DND-41 (cell line): ENCODE measurements at places on chromosomes 2 and 18.

DNA sequence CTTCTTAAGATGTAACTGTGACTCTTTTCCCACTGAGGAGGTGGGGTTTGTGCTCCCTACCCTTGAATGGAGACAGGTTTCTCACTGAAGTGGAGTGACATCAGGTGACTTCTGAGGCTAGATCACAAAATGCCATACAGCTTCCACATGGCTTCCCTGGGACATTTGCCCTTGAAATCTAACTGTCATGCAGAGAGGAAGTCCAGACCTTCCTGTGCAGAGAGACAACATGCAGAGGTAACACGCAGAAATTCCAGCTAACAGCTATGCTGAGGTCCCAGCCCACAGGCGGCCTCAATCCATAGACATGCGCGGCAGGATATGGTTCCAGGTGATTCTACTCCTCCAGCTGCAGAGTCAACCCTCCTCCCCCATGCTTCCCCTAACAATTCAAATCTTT is 119.0 kb downstream of the TRIB2 start:
- DNase-seq = no peak

DNA sequence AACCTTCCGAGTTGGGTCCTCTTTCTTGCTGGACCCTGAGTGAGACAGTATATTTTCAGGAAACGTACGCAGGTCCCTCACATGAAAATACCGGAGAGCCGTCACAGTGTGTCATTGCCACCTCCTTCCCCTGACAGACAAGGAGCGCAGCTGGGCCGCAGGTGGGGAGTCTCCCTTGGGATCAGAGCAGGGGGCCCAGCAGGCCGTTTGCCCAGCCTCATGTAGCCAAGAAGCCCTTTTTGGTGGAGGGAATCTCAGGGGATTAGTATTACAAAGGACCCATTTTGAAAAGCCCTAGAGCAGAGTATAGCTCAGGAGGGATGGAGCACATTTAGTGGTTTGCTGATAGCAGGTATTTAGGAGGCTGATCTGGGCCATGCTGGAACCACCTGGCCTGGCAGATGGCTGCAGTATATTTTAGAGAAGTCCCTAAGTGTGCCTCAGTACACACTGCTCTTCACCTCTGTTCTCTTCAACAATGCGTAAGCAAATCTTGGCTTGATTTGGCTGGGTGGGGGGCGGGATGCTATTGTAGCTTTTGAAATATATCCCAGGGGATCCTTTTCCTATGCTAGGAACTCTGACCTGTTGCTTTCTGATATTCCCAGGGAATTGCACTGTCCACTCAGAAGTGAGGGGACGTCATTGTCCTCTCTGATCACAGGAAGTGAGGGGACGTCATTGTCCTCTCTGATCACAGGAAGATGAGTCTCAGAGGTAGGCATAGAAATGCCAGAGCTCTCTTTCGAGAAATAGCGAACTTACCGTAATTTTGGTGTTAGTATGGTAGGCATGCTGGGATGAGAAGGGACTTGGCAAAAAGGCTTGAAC is 171.9 kb downstream of the HRH4 start:
- no peak for DNase-seq

- DNase-seq = no peak
Observed at GRCh38 chr2:97715951-97716694, 2.7 kb downstream of the ZAP70 start.

GRCh38 chr2:118643294-118643693 is 204.2 kb downstream of the EN1 start:
- no peak for DNase-seq

- no peak for DNase-seq
Observed at GRCh38 chr2:35185861-35186412, 1169.6 kb upstream of the CRIM1 start.

DNA sequence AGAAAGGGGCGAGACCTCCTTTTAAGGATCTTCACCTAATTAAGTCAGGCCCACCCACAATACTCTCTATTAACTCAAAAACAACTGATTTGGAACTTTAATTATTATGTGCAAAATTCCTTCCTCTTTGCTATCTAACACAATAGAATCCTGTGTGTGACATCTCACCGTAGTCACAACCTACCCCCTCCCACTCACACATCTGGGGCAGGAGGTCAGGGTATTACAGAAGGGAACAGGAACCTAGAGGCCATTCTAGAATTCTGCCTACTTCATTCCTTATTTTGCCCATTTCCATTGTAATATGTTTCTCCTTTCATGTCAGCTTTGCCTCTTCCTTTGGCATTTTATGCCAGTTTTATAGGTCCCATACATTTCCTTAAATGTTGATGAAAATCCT is 829.3 kb upstream of the ID2 start:
- DNase-seq = no peak

DNA sequence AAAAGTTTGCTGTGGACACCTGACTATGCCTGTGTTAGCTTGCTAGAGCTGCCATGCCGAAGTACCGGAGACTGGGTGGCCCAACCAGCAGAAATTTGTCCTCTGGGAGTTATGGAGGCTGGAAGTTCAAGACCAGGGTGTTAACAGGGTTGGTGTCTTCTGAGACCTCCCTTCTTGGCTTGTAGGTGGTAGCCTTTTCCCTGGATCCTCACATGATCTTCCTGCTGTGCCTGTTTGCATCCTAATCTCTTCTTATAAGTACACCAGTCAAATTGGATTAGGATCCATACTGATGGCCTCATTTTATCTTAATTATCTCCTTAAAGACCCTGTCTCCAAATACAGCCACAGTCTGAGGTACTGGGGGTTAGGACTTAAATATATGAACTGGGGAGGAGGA is 845 bp downstream of the TMEM177 start:
- no peak for DNase-seq

DNA sequence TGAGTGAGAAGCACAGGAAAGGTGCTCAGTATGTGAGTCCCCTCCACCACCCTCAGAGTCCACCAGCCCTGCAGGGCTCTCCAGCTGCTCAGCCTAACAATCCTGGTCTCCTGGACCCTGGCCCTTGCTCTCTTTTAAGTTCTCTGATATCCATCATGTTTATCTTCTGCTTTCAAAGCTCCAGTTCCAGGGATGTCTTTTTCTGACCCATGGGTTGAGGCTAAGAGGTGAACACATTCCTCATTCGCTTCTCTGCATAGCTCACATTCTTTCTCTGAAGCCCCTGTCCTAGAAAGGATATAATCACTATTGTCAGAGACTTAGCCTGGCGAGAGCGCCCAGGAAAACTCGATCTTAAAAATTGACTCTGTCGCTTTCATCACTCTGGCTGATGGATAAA is 86.4 kb downstream of the ARL4C start:
- DNase-seq = no peak

GRCh38 chr2:3488061-3488531 is 31.2 kb downstream of the ADI1 start:
- no peak for DNase-seq
